Activated T-helper 1 cell treated with Interleukin-2 at 50 U/mL for 16 hours (primary cell): ENCODE measurements at places on chromosomes 3 and 15.

GRCh38 chr15:99452010-99452409 lies 113.8 kb upstream of the MEF2A start:
- no peak for DNase-seq

- no peak for DNase-seq
These were observed 91.9 kb upstream of the VGLL4 start for GRCh38 chr3:11735638-11736037.

DNA sequence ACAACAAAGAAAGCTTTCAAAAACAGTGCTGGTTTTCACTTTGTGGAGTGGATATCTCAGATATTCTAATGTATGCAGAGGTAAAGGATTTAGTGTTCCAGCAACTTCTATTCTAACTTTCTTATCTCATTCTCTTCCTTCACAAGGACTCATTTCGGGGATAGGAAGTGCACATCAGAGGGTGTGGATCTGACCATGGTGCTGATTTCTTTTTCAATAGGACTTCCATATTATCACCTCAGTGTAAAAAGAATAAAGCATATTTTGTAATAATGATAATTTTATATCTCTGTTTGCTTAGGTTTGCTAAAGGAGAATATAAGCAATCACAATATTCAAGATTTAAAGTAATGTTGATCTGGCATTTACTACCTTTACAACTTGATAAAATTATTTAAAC lies 12.5 kb upstream of the CADM2 start:
- DNase-seq: no peak

DNA sequence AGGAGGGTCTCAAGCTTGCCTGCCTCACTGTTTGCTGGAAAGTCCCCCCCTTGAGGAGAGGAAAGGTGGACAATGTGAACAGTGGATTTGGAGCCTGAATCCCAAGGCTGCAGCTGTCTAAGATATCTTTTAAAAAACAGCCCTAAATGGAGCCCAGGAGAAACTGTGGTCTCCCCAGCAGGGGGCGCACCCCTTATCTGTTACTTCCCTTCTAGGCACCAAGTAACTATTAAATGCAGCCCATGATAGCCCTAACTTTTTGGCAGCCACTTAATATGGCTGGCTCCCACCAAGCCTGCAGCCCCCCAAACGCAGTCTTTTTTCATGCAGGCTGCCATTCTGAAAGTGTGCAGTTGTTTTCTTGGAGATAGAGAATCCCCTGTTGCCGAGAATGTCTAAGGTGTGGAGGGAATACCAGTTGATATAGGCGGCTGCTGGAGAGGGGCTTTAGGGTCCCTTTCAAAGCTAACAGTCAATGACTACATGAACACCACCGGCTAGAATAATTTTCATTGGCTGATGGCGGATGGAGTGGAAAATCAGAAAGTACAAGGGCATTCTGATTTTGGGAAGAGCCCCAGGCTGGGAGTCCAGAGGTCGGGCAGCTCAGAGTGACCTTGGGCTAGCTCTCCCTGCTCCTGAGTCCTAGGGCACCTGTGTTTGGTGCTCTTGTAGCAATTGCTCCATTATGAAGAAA lies 1.3 kb downstream of the RHCG start:
- no peak for DNase-seq

- no peak for DNase-seq
These were observed 31.4 kb downstream of the EIF3J start for GRCh38 chr15:44568338-44568737.

DNA sequence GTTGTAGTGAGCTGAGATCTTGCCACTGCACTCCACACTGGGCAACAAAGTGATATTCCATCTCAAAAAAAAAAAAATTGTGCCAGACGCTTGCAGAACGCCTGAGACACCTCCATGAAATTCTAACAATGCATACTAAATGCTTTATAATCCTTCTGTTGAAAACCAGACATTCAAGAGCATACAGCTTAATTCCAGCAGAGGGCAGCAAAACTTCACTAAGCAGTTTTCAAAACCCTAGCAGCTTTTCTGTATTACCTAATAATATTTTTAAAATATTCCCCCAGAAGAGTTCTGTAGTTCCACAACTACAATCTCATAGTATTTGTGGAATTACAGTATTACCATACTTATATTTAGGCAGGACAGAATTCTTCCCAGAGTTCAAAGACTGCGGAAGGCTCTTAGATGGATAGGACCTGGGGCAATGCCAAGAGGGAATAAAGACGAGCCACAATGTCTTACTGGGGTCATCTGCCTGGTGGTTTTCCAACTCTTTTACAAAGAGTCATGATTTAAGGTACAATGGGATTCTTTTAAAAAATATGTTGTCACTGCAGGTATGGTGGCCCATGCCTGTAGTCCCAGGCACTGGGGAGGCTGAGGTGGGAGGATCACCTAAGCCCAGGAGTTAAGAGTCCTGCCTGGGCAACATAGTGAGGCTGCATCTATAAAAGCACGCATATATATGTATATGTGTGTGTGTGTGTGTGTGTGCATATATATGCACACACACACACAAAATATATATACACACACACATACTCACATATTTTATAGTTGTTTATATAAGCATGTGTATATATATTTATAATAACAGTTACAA lies 19.6 kb upstream of the TASOR start:
- DNase-seq: no peak

GRCh38 chr3:30625541-30626438 lies 19.4 kb downstream of the TGFBR2 start:
- no peak for DNase-seq

GRCh38 chr3:119834754-119835370 lies 53.0 kb downstream of the NR1I2 start:
- DNase-seq: no peak

DNA sequence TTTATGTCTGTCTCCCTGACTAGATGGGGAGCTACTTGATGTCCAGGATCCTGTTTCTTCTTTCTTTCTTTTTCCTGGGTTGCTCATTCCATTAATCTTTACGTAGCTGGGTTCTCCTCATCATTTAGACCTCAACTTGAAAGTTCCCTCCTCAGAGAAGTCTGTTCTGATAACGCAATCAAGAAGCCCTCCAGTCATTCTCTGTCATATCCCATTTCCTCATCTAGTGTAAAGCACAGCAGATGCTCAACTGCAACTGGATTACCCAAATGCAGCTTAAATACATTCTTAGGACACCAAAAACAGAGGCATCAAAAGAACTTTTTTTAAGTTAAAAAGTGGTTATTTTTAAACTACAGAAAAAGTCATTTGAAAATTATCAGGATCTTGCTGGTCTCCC lies 51.7 kb upstream of the ST3GAL6 start:
- DNase-seq: no peak

DNA sequence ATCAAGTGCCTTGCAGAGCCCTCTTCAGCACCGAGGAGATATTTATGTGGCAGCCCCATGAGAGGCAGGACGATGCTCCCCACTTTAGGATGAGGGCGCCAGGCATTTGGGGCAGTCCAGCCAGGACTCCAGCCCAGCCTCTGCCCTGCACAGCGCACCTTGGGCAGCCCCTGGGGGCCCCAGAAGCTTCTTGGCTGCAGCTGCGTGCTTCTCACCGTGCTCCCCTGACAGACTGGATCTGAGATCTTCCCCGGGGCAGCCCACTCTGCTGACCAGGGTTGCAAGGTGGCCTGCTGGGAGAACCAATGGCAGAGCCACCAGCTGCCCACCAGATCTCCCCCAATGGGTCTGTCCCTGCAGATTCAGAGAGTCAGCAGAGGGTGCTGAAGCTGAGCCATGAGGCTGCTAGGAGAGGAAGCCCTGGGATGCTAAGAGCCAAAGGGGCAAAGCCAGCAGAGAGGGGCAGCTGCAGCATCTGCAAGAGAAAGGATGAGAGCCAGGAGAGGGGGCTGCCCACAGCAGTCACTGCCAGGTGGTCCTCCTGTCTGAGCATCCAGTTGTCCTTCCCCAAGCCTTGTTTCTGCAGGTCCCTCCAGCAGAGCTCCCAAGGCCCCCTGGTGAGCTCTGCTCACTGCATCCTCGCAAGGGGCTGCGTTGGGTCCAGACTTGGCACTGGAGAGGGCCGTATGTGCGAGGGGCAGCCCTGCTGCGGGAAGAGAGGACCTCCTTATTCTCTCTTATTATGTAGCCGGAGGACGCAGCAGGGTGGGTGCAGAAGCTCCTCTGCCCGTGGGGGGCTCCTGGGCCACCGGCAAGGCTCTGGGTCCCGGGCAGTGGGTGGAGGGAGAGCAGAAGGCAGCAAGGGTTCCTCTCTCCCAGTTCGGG lies 14.7 kb upstream of the KLF13 start:
- DNase-seq: no peak

DNA sequence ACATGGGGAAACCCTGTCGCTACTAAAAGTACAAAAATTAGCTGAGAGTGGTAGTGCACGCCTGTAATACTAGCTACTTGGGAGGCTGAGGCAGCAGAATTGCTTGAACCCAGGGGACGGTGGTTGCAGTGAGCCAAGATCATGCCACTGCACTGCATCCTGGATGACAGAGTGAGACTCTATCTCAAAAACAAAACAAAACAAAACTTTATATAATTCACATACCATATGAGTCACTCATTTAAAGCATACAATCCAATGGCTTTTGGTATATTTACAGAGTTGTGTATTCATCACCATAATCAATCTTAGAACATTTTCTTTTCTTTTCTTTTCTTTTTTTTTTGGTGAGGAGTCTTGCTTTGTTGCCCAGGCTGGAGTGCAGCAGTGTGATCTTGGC lies 8.7 kb downstream of the PXK start:
- DNase-seq: no peak

- DNase-seq: no peak
These were observed 5.0 kb upstream of the ARRDC4 start for GRCh38 chr15:97955529-97955928.

DNA sequence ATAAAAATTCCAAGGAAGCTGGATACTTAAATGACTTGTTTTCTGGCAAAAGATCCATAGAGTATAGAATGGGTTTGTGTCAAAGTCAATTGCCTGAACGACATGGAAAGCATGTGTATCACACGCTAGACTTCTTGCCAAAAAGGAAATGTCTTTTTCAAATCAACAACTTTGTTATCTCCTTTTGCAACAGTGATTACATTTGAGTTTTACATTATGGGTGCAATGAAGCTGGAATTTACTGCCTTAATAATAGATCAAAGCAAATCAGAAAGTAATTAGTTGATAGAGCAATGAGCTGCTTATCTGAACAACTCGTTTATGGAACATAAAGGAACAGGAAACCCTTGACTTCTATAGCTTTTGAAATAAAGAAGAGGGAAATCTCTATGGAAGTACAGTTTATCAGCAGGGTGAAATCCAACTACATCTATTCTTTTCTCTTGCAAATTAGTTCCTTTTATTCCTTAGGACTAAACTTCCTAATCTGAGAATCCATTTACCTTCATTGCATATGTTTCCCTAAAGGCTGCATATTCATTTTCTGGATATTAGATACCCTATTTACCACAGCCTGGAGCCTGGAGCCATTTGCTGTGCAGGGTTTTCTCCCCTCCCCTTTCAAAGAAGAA lies 415.1 kb upstream of the NECTIN3 start:
- no peak for DNase-seq

DNA sequence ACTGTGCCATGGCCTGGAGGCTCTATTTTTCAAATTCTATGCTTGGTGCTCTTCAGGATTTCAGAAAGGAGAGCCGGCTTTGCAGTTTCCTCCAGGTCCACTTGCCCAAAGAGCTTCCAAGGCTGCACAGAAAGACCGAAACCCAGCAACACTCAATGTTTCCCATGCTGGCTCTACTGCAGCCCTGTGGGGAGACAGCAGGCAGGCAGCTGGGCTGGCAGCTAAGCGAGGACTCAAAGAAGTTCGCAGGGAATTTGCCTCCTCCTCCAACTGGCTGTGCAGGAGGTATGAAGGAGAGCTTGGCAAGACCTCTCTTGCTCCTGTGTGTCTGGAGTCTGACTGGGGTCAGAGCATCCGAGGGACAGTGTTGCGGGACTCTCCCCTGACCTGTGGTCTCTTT lies 17.4 kb upstream of the ITGA11 start:
- no peak for DNase-seq
